Astrocyte (in vitro differentiated cells and primary cell): ENCODE measurements at places on chromosomes 16 and 17.
A peak's percentile ranks its signal among the peaks of the same experiment; 100 is the strongest.

- no peak overlapping the region for H3K27ac ChIP-seq
- no peaks in the 10 kb centered on the region for H3K4me1 ChIP-seq
- H3K36me3 ChIP-seq, result no peaks in the 10 kb centered on the region
- peaks cover 24% of the 10 kb centered on the region for H3K27me3 ChIP-seq
- H3K4me3 ChIP-seq, result no peak overlapping the region
These were observed 6.8 kb downstream of the KCNH6 start for GRCh38 chr17:63529711-63530556.

- no peak overlapping the region for H3K4me3 ChIP-seq
- H3K27me3 ChIP-seq, result peaks cover 16% of the 10 kb centered on the region
- H3K4me1 ChIP-seq, result no peaks in the 10 kb centered on the region
- no peaks in the 10 kb centered on the region for H3K36me3 ChIP-seq
These were observed 37.2 kb downstream of the C17orf67 start for GRCh38 chr17:56796536-56796935.

- H3K36me3 ChIP-seq, result peaks cover 11% of the 10 kb centered on the region
- peak overlapping the region; percentile 90 for H3K4me3 ChIP-seq
- peak overlapping the region; percentile 93 for H3K27ac ChIP-seq
- no peaks in the 10 kb centered on the region for H3K27me3 ChIP-seq
These were observed 481 bp downstream of the CNTROB start for GRCh38 chr17:7932483-7932891.

GRCh38 chr16:30395155-30395991, at the start of gene ZNF48:
Gene ZNF48, plus strand, starts transcription at chr16:30395420. Its CDS starts 375 bp downstream, at chr16:30395795.
- peak; percentile 84 for DNase-seq
- peaks cover 5% of the 10 kb centered on the region for H3K36me3 ChIP-seq

DNA sequence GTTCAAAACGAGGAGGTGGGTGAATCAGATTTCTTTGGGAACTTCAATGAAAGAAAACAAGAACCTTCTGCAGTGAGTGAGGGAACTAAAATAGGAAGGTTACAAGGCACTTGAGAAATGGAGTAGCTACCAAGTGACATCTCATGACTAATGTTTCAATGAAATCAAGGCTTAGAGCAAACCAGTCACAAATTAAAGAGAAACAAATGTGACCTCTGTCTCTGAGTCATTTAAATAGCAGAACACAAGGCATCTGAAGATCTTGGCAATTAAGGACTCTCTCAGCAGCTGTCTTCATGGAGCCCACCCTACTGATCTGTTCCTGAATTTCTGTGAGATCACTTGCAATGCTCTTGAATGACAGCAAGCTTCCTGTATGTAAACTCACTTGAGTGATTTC, 109.5 kb downstream of the CDH11 start:
- peaks cover 15% of the 10 kb centered on the region for H3K36me3 ChIP-seq
- no peaks in the 10 kb centered on the region for H3K27me3 ChIP-seq
- DNase-seq, result peak; percentile 85
- peaks cover 23% of the 10 kb centered on the region for H3K4me1 ChIP-seq

- no peaks in the 10 kb centered on the region for H3K36me3 ChIP-seq
- peaks cover 10% of the 10 kb centered on the region for H3K4me1 ChIP-seq
- H3K4me3 ChIP-seq, result no peak overlapping the region
These were observed 27.3 kb downstream of the KDM8 start for GRCh38 chr16:27230562-27231001.

DNA sequence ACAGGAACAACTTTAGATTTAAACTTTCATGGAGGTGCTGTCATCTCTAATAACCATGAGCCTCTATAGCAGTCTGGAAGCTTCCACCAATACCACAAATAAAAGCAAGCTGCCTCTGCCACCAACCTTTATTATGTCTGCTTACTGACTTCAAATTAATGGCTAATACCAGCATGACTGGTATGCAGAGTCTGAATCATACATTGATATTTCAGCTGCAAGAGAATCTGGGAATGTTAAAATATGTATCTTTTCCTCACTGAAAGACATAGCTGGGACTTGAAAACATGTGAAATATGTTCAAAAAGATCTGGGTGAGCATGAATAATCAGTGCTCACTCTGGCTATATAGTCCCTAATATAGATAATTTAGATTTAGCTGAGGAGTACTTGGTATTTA, 488.6 kb downstream of the CDH8 start:
- H3K27me3 ChIP-seq, result no peaks in the 10 kb centered on the region
- no peak overlapping the region for H3K4me3 ChIP-seq
- H3K27ac ChIP-seq, result no peak overlapping the region
- H3K36me3 ChIP-seq, result no peaks in the 10 kb centered on the region
- no peak for DNase-seq
